ENCODE measurements at places on chromosomes 2 and 18.

- no peak for DNase-seq
These were observed 66.5 kb downstream of the FTCDNL1 start for GRCh38 chr2:199784512-199784911.

GRCh38 chr2:85327160-85327821 lies 498 bp downstream of the TGOLN2 start:
- peak; percentile 47 for DNase-seq

DNA sequence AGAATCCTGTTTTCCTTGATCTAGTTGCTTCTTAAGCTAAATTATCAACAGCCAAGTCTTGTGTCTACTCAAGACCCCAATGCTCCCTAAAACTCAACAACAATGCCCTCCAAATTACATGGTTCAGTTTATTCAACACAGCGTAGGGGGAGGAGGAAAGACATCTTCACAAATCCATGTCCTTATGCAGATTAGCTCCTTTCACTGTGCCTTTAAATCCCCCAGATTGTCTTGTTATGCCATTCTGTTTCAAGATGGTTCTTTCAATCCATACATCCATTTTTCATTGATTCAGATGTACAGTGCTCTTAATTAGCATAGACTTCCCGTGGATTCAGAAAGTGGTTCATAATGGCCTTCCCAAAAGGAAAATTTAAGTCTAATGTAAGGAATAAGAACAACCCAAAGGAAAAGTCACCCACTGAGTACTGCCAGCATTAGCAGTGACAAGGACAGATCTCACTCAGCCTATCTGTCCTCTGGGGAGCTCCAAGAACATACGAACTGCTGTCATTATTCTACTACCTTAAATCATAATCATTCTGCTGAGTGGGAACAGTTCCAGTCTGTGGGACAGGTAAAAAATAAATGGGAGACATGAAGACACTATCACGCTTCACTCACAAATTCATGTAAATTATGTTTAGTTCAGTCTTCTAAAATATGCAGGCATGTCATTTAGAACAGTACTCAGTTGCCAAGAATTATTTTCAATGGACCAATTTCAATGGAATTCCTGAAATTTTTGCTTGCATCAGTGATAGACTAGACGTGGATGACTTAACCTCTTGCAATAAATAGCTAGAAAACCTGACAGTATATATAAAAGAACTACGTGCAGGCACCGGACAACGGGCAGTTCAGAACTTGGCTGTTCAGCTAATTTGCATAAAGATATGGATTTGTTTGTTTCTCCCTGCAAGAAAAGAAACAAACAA lies 58.9 kb upstream of the RNU4ATAC start:
- DNase-seq = peak; percentile 39

GRCh38 chr2:160221391-160222276 lies 21.6 kb upstream of the ITGB6 start:
- peak; percentile 80 for DNase-seq

DNA sequence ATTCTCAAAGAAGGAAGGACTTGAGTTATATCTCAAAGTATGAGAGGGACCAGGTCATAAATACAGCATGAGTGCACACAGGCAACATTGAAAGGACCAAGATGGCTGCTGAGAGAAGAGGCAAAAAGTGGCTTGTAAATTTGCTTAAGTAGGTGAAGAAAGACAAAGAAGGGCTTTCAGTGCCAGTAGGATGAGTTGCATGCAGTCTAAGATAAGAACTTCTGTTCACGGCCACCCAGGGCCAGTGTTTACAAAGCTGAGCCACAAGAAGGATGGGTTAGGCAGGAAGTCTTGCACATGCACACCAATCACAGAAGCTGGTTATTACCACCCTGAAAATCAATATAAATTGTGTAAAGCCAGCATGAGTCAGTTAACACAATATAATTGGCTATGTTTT lies 3.1 kb upstream of the ABCB11 start:
- DNase-seq = no peak

DNA sequence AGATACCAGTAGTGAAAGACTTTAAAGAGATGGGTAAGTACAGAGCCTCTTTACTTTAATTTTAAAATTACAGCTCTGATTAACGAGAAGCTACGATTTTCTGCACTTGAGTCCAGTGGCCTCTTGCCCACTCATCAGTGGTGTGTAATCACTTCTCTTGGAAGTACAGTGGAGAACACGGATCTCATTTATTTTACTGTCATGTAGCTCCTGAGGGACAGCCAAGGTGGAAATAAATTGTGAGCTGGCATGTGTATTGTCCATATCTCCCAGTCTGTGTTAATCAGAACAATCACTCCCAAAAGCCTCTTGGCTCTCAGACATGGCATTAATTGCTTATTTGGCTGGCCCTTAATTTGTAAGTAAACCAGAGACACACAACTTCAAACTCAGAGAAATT lies 69.4 kb downstream of the LOXHD1 start:
- no peak for DNase-seq

GRCh38 chr2:54161660-54162424 lies 46.4 kb downstream of the ACYP2 start:
- peak; percentile 11 for DNase-seq

DNA sequence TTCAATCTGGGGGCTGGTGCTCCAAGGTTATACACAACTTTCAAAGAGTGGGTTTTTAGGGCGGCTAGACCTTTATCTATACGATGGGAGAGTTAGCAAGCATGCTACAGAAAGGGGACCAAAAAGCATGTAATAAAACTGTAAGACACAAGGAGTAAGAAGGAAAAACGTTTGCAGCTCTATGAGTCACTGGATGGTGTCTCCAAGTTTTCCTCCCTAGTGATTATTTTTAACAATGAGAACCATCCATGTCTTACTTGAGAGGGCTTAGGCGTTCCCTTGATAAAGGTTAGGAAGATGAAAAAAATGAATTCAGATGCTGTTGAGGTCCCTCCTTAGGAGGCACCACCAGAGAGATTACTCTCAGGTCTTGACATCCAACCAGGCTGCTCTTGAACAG lies 75.9 kb downstream of the HRH4 start:
- peak; percentile 18 for DNase-seq

- no peak for DNase-seq
These were observed 54.3 kb downstream of the DGKD start for GRCh38 chr2:233408366-233409285.

GRCh38 chr2:14861181-14861580 lies 228.7 kb downstream of the LRATD1 start:
- DNase-seq = no peak

DNA sequence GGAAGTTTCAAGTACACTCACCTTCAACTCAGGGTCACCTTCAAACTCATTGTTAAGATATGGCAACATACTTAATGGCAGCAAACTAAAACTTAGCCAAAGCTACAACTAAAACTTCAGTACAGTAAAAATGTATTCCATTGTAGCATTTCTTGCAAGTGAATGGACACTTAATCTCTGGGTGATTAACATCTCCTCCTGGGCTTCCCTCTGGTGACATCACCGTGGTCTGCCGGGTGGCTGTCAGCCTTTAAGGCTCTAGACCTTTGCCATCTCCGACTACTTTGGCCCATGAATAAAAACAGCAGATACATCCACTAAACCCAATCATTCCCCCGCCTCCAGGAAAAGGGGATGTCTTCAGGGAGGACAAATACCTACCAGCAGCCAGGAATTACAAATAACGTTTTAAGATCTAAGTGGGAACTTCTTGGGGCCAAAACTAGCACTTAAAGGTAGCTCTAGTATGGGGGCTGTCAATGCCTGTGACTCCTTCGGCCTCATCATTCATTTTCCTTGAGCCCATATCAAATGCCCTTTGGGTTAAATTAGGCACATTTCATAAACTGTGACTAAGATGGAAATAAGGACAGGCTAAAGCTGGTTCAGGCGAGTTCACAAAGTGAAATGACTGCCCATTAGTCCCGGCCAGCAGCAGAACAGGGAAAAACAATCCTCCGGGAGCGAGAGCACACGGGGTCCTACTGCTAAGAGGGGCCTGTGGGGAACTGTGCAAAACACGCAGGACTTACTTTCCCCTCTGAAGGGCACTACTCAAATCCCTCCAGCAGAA lies 1.1 kb downstream of the TFCP2L1 start:
- no peak for DNase-seq

GRCh38 chr2:69608109-69608508 lies 35.4 kb downstream of the AAK1 start:
- DNase-seq = no peak

GRCh38 chr2:212154477-212154878 lies 384.1 kb downstream of the ERBB4 start:
- DNase-seq = no peak

DNA sequence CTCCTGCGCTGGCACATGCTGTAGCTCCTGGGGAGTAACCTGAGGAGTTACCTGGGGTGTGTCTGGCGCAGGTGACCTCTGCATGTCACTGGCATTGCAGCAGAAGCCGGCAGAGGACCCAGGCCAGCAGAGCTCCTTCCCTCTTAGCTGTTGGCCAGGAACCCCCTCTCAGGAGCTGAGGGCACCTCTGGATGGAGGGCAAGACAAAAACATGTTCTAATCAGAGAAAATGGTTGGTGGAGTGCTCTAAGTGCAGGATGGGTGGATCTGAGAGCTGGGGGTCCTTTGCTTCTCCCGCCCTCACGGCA lies 44.9 kb upstream of the SNTG2 start:
- DNase-seq = no peak

DNA sequence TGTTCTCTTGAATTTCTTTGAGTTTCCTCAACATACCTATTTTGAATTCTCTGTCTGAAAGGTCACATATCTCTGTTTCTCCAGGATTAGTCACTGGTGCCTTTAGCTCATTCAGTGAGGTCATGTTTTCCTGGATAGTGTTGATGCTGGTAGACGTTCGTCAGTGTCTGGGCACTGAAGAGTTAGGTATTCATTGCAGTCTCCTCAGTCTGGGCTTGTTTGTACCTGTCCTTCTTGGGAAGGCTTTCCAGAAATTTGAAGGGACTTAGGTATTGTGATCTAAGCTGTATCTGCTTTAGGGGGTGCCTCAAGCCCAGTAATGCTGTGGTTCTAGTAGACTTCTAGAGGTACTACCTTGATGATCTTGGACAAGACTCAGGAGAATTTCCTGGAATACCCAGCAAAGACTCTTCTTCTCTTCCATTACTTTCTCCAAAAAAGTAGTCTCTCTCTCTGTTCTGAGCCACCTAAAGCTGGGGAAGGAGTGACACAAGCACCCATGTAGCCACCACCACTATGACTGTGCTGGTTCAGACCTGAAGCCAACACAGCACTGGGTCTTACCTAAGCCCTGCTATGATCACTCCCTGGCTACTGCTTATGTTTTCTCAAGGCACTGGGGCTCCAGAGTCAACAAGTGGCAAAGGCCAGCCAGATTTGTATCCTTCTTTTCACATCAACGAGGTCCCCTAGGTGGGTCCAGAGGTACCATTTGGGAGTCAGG lies 852.0 kb downstream of the BCL11A start:
- no peak for DNase-seq

GRCh38 chr2:213251618-213252017 lies 32.6 kb upstream of the SPAG16 start:
- peak; percentile 82 for DNase-seq

GRCh38 chr2:107525406-107525805 lies 301.3 kb upstream of the RGPD4 start:
- peak; percentile 88 for DNase-seq

GRCh38 chr2:143150287-143150686 lies 21.1 kb downstream of the ARHGAP15 start:
- DNase-seq = no peak

- DNase-seq = no peak
These were observed 82.7 kb downstream of the ZFP36L2 start for GRCh38 chr2:43143756-43144155.

- peak; percentile 64 for DNase-seq
These were observed 246.1 kb downstream of the EXOC6B start for GRCh38 chr2:72579591-72580180.

DNA sequence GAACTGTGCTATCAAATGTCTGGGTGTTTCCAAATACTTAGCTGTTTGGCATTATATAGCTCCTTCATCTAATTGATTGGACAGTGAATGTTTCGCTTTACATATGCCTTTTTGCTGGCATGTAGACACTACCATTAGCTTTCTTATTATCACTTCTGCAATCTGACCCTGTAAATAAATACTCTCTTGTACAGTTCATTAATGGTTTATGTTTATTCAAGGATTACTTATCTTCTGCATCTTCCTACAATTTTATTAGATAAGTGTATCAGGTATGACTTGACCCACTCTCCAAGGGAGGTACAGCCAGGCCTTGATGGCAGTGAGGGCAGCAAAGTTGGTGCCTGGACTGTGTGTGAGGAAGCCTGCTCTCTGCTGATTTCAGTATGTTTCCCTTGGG lies 614.1 kb upstream of the SETBP1 start:
- no peak for DNase-seq

DNA sequence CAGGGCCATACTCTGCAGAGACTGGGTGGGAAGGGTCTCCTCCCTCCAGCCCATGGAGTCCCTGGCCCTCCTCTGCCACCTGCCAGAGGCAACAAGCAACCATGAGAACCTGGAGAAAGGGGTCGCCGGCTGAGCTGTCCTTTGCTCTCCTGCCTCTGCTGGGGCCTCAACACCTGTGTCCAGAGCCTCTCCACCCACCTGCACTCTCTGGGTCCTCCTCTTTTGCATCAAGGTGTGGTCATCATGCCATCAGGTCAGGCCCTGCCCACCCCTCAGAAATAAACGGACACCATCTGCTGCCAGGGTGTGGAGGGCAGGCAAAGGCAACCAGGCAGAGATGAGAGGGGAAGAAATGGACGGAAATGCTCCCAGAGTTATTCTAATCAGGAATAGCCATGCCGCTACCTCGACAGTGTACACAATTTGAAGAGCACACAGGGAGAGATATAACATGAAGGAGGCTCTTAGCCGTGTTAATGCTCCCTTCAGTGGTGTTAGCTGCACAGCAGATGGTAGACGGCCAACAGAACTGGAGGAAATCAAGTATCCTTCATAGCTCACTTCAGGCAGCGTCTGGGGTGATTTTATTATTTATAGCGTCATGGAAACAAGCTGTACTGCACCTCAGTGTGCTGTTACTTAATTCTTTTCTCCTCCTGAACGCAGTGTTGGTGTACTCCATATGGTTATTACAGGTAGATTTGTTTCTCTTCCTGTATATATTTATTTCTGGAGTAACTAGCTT lies 247.9 kb downstream of the TSN start:
- no peak for DNase-seq

GRCh38 chr18:2089396-2089795 lies 481.9 kb downstream of the METTL4 start:
- DNase-seq = no peak

DNA sequence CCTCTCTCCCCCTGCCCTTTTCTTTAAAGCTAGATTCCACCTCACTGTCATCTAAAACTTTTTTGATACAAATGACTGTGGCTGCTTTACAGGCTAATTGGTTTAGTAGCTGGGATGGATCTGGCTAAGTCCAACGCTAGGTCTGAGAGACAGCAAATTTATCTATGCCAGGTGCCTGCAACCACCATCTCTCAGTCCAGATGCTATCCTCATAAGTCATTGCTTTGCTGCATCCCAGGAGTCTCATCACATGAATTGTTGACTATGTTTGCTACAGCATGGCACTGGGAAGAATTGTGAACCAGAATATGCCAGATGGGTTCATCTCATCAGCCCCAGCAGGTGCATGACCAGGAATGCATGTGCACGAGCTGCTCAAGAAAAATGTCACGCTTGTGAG lies 100.0 kb upstream of the PID1 start:
- DNase-seq = no peak

GRCh38 chr2:2134037-2134436 lies 197.0 kb downstream of the MYT1L start:
- DNase-seq = no peak
